ENCODE measurements at places on chromosomes 1 and 21.

DNA sequence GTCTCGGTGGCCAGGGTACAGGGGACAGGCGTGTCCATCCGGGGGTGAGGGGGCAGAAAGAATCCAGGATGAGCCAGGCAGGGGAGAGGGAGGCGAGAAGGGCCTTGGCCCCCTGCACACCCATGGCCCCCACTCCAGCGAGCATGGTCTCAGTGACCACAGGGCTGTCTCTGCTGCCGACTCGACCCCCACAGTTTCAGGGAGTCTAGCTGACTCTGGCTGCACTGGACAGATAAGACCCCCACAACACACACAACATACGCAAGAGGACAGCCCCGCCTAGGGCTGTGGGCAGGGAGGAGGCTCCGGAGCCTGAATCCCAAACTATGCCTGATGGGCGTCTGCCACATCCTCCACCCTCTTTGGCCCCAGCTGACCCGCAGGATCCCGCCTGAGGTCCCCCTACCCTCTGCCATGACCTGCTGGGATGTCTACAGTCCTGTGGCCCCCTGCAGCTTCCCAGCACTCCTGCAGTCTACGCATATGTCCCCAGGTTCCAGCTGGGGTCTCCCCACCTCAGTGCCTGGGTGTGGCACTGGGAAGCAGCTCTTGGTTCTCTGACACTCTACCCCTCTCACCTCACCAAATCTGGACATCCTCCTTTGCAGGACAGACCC, 22.0 kb downstream of the WNT9A start:
- DNase-seq, result no peak

GRCh38 chr1:88175120-88175630, 508.9 kb upstream of the PKN2 start:
- DNase-seq, result no peak

- DNase-seq, result no peak
Measured at GRCh38 chr1:201015551-201016091, 7.9 kb downstream of the KIF21B start.

DNA sequence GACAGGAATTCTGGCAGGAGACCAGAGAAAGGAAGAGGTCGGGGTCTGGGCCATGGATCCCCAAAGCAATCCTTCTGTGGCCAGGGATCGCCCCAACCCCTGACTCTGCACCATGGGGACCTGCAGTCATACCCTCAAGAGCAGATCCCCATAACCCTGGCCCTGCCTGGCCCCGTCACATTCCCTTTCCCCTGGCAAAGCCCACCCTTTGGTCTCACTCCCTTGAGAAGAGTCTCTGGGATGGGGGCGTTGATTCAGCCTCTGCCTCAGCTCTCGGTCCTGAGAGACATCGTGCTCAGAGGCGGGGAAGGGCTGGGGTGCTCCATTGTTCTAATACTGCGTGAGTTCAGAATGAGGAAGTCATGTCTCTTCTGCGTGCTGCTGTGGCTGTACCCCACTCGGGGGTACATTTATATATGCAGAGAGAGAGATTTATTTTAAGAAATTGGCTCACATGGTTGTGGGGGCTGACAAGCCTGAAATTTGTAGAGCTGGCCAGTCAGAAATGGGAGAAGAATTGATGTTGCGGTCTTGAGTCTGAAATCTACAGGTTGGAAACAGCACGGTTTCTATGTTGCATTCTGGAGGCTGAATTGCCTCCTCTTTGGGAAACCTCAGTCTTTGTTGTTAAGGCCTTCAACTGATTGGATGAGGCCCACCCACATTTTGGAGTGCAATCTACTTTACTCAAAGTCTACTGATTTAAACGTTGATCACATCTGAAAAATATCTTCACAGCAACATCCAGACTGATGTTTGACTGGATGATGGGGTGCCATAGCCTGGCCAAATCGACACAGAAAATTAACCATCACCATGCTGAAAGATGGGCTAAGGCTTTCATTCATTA, 4.2 kb upstream of the PADI2 start:
- DNase-seq, result no peak

GRCh38 chr1:184503221-184503749, 116.5 kb downstream of the C1orf21 start:
- DNase-seq, result no peak

DNA sequence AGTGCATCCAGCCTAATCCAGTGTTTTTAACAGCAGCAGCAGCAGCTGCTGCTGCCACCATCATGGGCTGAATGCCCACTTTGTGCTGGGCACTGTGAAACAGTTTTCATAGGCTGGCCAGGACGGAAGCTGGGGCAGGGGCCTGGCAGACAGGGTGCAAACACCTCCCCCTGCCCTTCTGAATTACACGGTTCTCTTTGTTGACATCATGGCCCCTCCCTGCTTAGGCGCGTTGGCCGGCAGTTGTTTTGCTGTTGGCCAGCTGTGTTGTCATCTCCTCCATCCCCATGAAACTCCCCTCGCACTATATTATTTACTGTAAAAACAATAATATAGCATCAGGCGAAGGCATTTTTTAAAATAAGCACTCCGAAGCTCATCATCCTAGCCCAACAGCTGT, 33.1 kb downstream of the PTPRU start:
- no peak for DNase-seq

DNA sequence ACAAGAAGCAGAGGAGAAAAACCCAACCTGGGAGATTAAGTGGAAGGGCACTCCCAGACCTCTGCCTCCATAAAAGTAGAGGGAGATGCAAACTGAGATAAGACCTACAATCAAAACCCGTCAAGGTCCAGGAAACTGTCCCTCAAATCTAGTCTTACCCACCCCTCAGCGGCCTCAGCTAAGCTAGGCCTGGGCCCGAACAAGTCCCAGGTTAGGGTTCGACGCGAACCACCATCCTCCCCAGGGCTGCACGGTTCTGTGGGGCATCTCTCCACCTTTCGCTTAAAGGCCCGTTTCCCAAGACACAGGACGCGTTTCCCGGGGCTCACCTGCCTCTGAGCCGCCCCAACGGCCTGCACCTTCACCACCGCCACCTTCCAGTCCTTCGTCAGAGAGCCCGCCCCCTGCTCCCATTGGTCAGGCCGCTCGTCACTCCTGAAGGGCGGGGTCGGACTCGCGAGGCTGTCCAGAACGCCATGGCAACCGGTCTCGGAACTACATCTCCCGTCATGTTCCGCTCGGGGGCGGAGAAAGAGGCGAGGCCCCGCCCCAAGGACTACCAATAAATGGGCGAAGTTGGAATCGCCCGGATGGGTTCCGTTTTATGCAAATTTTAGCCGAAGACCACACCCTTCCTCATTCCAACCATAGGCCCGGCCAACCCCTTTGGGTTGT, at the start of gene CRYZL1:
CRYZL1 (minus strand) TSS at position 390 of the 675 bp plus-strand sequence. CDS start 10,190 bp downstream, outside the sequence.
- DNase-seq, result peak; percentile 100

GRCh38 chr1:182666706-182667105, 17.7 kb downstream of the RGS8 start:
- peak; percentile 42 for DNase-seq

DNA sequence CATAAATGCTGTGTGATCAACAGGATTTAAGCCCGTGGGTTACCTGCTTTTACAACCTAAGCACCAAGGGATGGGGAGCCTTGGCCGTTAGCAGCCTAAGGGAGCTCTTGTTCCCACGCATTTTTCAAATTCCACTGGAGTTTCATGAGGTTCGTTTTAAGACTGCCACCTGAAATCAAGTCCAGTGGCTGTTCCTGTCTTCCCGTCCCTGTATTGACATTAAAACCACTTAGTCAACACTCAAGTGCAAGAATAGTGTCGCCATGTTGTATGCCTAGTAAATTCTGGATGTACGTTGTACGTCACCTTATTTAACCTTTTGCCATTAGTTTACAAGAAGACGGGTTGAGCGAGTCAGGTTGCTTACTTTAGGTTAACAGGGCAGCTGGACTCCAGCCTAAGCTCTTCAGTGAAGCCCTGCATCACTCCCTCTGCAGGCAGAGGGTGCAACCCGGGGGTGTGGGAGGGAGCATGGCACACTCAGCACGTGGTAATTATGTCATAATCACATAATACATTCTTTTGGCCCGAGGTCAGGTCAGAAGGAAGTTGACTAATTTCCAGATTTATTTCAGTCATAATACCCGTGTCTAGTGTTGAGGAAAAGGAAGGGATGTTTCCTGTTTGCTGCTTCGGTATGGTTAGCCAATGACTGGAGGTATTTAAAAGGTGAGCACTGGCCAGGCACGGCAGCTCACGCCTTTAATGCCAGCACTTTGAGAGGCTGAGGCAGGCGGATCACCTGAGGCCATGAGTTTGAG, 42.5 kb downstream of the CNST start:
- DNase-seq, result no peak

DNA sequence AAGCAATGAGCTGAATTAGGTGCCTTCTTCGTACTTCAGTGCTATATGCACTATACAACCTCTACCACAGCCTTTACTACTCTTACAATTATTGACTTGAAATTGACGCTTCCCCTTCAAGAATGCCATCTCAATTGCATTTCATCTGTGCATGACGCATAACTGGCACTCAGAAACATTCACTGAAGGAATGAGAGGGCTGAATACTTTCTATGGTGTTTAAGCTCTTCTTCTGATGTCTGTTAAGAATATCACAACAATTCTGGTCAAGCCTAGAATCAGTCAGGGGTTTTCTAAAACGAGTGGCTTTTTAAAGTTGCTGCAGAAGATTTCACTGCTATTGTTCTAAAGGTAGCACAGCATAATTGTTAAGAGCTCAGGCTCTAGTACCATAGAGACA, 11.5 kb downstream of the DENND1B start:
- no peak for DNase-seq

DNA sequence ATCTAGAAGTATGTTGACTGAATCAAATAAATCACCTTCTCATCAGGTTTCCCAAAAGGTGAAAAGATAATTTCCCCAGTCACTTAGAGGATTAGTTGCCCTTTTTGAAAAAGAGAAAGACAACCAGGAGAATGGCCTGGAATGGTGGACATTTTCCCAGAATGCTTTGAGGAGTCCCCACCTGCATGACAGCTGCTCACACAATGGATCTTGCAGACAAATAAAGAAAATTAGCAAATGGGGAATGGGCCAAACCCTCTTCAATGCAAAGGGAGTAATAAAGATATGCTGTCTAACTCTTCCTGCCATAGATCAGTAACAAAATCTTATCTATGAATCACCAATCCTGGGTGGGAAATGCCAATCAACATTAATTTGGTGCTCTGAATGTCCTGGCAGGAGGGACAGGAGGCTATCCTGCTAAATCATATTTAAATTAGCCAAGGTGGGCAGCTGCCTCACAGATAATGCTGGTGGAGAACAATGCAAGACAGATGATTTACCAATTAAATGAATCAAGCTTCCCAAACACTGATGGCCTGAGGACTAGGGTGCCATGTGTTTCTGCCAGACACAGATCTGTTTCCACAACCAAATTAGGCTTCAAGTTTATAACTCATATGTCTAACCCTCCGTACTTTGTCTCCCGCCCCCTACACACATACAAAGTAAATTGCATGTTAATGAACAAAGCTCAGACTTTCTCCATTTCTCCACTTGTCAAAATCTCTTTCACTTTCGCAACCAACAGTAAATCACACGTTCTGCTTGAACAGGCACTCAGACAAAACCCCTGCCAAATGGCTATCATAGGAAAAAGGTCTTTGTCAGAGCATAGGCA, 488.0 kb upstream of the PLXNA2 start:
- DNase-seq, result no peak

GRCh38 chr1:199295107-199295506, 656.3 kb downstream of the PTPRC start:
- DNase-seq, result no peak

- DNase-seq, result no peak
Measured at GRCh38 chr1:235068158-235069121, 60.2 kb downstream of the TOMM20 start.

DNA sequence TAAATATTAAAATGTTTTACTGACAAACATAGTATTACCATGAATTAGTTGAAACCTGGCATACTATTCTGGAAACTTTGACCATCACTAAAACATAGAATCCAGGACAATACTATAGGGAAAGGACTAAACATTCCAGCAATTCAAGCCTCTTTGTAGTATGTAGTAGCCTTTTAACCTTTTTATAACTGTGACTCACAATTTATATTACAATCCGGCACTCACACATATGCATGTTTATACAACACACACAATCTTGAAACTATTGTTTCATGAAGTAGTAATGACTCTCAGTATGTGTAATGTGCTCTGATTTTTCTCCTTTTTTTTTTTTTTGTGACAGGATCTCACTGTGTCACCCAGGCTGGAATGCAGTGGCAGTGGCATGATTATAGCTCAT, 64.3 kb downstream of the ANKRD13C start:
- DNase-seq, result no peak

DNA sequence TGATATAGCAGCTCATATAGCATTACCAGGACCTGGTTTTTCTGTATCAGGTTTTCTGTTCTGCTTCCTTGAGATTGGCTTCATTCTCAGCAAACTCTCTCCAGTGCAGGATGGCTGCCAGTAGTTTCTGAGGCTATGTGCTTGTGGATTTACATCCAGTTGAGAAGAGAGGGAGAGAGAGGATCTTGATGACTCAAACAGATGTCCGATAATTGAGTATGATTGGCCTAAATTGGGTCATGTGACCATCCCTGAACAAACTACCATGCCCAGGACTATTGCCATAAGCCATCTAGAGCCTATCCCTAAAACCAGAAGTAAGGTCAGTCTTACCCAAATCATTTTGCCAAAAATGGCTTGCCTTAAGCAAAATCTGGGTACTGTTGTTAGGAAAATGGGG, 18.1 kb upstream of the PSMA5 start:
- no peak for DNase-seq

- DNase-seq, result no peak
Measured at GRCh38 chr1:111197598-111198284, 2.7 kb downstream of the DENND2D start.

DNA sequence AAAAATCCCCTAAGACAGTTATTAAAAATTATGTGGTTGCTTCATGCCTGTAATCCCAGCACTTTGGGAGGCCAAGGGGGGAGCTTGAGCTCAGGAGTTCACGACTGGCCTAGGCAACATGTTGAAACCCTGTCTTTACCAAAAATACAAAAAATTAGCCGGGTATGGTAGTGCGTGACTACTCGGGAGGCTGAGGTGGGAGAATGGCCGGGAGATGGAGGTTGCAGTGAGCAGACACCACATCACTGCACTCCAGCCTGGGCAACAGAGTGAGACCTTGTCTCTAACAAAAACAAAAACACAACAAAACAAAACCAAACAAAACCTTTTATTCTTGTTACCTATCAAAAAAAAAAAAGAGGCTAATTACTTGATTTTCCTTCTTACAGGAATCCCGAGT, 2.1 kb downstream of the ELK4 start:
- no peak for DNase-seq

DNA sequence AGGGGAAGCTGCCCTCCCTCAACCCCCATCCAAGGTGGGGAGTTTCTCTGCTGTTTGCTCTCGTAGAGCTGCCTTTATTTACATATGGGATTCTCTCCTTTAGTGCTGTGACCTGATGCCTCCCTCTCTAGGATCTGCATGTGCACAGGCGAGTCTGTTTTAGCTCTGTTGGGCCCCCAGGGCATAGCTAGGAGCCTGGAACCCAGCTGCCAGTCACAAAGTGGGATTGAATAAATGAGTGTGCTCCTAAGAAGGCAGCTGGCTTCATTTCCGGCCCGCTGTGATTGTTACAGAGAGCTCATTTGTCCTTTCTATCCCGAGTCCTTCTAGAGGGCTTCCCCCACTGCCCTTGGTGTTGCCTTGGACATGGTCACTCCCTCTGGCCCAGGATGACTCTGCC, 176.6 kb downstream of the GRIK3 start:
- peak; percentile 34 for DNase-seq

GRCh38 chr1:94305704-94306103, 68.3 kb upstream of the ARHGAP29 start:
- DNase-seq, result no peak

All from NCI-H1694 (cell line).